ENCODE measurements at places on chromosomes 5 and 9. TPM values are rescaled to one million over a fixed set of nuclear protein-coding genes. Genes with fewer than 3 reads are reported as not detected.

DNA sequence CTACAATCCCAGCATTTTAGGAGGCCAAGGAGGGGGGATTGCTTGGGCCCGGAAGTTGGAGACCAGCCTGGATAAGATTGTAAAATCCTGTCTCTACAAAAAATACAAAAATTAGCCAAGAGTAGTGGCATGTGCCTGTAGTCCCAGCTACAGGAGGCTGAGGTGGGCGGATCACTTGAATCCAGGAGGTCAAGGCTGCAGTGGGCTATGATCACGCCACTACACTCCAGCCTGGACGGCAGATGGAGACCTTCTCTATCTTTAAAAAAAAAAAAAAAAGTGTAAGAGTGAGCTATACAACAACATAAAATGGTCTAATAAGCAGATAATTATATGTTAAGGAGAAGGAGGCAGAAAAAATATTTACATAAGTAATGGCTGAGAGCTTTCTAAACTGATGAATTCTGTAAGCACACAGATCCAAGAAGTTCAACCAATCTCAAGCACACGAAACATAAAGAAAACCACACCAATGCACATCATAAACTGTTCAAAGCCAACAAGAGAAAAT, 23.0 kb downstream of the CDC14B start:
- no peaks in the 10 kb centered on the region for H3K4me1 ChIP-seq
- H3K36me3 ChIP-seq: no peaks in the 10 kb centered on the region
- H3K4me3 ChIP-seq: no peak overlapping the region
- DNase-seq: no peak

- no peak for DNase-seq
- H3K36me3 ChIP-seq: no peaks in the 10 kb centered on the region
- H3K27me3 ChIP-seq: peaks cover 7% of the 10 kb centered on the region
Observed at GRCh38 chr9:137985637-137986071, 108.1 kb downstream of the CACNA1B start.

DNA sequence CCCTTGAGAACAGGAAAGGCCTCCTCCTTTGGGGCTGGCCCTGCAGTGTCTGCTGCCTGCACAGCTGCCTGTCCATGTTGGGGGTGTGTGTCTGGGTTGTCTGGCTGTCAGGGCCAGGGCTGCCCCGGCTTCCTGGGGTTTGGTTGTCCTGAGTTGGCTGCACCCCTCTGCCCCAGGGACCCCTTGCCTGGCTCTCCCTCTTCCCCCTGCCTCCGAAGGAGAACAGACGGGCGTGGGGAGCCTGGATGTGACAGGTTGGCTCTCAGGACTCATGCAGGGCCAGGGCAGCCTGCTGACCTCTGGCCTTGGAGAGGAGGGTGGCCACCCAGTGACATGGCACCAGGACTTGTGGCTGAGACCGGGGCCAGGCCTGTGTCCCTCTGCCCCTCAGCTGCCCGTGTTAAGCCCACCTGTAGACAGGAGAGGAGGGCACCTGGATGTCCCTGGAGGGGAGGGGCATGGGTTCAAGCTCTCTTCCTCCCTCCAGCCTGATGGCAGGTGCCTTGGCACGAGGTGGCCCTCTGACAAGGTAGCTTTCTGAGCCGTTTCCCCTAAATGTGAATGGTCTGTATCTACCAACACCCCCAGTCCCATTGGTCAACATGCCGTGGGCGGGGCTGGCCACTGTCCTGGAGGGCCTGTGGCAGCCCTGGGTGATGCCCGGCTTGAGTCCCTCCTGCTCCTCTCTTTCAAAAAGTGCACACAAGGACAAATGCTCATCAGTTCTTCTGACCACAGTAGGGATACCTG, 34.9 kb downstream of the WNK2 start:
- H3K4me1 ChIP-seq: no peaks in the 10 kb centered on the region
- H3K27me3 ChIP-seq: no peaks in the 10 kb centered on the region
- H3K4me3 ChIP-seq: no peak overlapping the region
- no peaks in the 10 kb centered on the region for H3K36me3 ChIP-seq
- no peak overlapping the region for H3K27ac ChIP-seq
- no peak for DNase-seq

DNA sequence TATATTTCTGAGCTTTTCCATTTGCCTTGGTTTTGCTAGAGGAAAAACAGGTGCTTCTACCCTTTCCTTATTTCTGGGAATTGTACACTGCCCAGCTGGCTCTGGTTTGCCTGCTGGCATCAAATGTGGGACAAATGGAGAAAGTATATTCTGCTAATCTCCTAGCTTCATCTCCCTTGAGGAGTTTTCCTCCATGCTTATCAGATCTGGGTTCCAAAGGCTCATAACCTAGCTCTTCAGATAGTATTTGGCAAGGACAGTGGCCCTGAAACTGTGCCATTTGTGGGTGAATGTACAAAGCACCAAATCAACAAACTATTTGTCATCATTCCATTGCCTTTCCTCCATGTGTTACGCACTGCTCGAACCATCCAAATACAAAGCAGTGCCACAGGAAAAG, 16.2 kb downstream of the PRLR start:
- DNase-seq: no peak
- H3K4me3 ChIP-seq: no peak overlapping the region
- no peak overlapping the region for H3K27ac ChIP-seq
- H3K36me3 ChIP-seq: no peaks in the 10 kb centered on the region

GRCh38 chr5:8865686-8866374, 680.0 kb downstream of the SEMA5A start:
- H3K36me3 ChIP-seq: no peaks in the 10 kb centered on the region
- no peaks in the 10 kb centered on the region for H3K4me1 ChIP-seq
- no peaks in the 10 kb centered on the region for H3K27me3 ChIP-seq
- H3K27ac ChIP-seq: no peak overlapping the region

GRCh38 chr5:111606194-111606593, 93.9 kb upstream of the STARD4 start:
- DNase-seq: no peak
- H3K36me3 ChIP-seq: no peaks in the 10 kb centered on the region
- no peak overlapping the region for H3K27ac ChIP-seq
- no peak overlapping the region for H3K4me3 ChIP-seq

DNA sequence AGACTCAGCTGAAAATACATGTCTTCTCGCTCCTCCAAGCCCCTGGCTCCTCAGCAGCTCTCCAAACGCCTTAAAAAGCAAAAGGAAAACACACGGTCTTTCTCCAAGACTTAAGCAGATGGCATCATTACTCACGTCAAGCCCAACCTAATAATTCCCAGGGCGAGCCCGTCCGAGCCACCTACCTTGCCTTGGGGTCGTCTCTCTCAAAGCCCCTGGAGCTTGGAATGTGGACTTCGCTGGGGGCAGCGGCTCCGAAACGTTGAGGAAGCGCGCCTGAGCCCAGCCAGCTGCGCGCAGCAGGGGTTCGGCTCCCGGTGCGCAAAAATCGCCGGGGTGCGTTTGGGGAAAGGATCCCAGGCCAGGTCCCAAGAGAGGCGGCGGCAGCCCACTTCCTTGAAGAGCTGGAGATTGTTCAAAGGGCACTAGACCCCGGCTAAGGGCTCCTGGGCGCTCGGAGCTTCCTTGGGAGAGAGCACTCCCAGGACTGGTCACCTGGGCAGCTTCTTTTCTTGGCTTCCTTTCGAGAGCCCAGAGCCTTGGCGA, 395 bp downstream of the DRD1 start:
- H3K27ac ChIP-seq: no peak overlapping the region
- no peak for DNase-seq
- H3K27me3 ChIP-seq: peaks cover 39% of the 10 kb centered on the region

- H3K27me3 ChIP-seq: peaks cover 2% of the 10 kb centered on the region
- no peaks in the 10 kb centered on the region for H3K36me3 ChIP-seq
- H3K4me3 ChIP-seq: no peak overlapping the region
Observed at GRCh38 chr5:156119692-156120091, 207.3 kb upstream of the SGCD start.

GRCh38 chr9:125906144-125906543, 159.0 kb downstream of the PBX3 start:
- no peak overlapping the region for H3K4me3 ChIP-seq
- DNase-seq: no peak
- H3K36me3 ChIP-seq: no peaks in the 10 kb centered on the region
- H3K4me1 ChIP-seq: no peaks in the 10 kb centered on the region
- H3K27me3 ChIP-seq: no peaks in the 10 kb centered on the region
- H3K27ac ChIP-seq: no peak overlapping the region

DNA sequence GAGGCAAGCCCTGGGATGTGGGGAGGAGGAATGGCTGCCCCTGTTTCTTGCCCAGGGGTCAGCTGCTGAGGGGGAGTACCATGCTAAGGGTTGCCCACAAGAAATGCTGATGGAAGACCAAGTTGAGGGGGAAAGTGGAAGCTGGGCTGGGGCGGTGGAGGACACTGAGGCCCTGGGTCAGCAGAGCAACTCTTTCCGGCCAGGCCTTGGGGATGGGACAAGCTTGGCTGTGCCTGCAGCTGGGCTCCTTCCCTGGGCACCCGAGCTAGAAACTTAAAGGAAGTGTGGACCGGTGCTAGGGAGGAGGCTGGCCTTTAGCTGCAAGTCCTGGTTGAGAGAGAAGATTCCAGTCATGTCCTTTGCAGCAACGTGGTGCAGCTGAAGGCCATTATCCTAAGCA, 22.7 kb downstream of the CSF1R start:
- H3K4me1 ChIP-seq: no peaks in the 10 kb centered on the region
- H3K36me3 ChIP-seq: no peaks in the 10 kb centered on the region
- no peak overlapping the region for H3K27ac ChIP-seq
- no peak overlapping the region for H3K4me3 ChIP-seq

- no peak overlapping the region for H3K27ac ChIP-seq
- no peak overlapping the region for H3K4me3 ChIP-seq
- DNase-seq: no peak
- H3K4me1 ChIP-seq: no peaks in the 10 kb centered on the region
Observed at GRCh38 chr9:105318729-105319191, 74.3 kb downstream of the SLC44A1 start.

DNA sequence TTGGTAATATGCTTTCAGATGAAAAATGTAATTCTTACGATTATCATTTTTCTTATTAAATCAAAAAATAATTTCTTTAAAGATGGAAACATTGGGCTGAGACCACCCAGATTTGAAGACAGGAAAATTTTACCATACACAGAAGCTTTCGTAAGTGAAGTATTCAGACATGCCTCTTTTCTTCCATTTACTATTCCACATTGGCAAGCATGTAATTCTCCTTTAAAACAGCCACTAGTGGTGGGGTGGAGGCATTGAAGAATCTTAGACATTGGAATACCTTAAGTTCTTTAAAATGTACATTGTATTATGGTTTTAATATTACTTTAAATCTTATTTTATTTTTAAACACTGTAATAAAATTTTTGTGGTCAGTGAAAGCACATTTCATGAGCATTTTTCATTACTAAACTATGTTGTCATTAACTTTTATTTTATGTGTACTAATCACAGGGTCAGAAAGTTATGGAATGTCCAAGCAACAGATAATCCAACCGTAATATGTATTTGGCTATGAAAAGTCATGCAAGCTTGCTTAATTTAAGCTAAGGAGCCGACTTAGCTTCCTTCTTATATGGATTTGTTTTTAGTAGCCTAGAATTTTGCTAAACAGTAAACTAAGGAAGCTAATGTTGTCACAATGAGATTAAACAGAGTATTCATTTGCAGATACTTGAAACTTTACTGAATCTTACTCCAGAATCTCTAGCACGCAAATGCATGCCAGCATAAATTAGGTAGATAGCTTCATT, 97.4 kb upstream of the ALDH1A1 start:
- no peak overlapping the region for H3K27ac ChIP-seq
- H3K36me3 ChIP-seq: no peaks in the 10 kb centered on the region
- H3K4me3 ChIP-seq: no peak overlapping the region
- H3K4me1 ChIP-seq: no peaks in the 10 kb centered on the region
- no peak for DNase-seq
- peaks cover 5% of the 10 kb centered on the region for H3K27me3 ChIP-seq

GRCh38 chr9:91415290-91415689, 8.3 kb downstream of the NFIL3 start:
- no peaks in the 10 kb centered on the region for H3K4me1 ChIP-seq
- H3K36me3 ChIP-seq: no peaks in the 10 kb centered on the region
- DNase-seq: no peak
- no peak overlapping the region for H3K4me3 ChIP-seq

DNA sequence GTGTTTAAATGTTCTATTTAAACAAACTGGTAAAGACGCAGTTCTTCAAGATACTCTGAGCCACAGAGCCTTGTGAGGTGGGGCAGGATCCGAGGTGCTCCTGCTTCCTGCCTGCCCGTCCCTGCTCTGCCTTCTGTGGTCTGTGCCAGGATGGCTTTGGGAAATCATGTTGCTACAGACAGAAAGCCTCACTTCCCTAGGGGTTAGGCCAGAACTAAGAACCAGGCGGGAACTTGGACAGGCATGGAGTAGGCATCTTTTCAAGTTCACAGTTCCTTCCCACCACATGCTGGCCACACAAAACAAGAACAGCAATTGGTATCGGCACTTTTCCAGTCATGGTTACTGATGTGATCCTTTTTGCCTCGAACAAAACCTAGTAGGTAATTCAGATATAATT, 67.7 kb upstream of the SPOCK1 start:
- no peak for DNase-seq
- H3K36me3 ChIP-seq: no peaks in the 10 kb centered on the region
- H3K4me3 ChIP-seq: no peak overlapping the region
- peaks cover 3% of the 10 kb centered on the region for H3K27me3 ChIP-seq
- H3K27ac ChIP-seq: no peak overlapping the region

GRCh38 chr5:93053825-93054224, 527.2 kb downstream of the NR2F1-AS1 start:
- no peak overlapping the region for H3K4me3 ChIP-seq
- H3K4me1 ChIP-seq: no peaks in the 10 kb centered on the region
- H3K27me3 ChIP-seq: no peaks in the 10 kb centered on the region
- DNase-seq: no peak
- H3K27ac ChIP-seq: no peak overlapping the region

DNA sequence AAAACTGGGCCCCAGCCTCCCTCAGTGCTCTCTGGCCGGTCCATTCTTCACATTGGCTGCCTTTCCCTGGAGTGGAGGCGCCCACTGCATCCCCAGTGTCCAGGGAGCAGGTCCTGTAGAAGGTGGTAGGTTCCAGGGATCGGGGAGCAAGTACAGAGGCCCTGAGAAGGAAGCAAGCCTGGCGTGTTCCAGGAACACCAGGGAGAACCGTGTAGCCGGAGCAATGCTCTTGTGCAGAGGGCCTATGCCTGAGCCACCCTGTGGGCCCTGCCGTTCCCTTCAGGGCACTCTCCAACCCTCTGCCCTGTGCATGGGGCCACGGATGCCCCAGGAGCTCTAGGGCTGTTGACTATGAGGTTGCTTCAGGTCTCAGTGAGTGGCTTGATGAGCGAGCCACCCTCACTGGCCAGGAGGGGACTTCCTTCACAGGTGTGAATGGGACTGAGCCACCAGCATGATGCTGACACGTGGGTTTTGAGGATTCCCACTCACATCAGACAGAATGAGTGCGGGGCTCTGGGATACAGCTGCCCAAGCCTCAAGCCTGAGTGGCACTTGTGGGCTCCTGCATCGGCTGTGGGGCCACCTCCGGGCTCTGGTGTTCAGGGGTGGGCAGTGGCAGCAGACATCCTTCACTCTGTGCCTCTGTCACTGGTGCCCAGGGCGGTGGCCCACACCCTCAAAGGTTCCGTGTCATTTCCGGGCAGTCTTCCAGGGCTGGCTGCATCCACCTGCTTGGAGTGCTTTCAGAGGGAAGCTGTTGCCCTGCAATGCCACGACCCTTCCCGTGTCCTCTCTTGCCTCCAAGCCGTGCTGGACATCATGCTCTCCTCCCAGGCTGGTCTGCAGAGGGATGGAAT, 54.4 kb downstream of the ADAMTS2 start:
- H3K4me3 ChIP-seq: no peak overlapping the region
- no peaks in the 10 kb centered on the region for H3K27me3 ChIP-seq
- no peak overlapping the region for H3K27ac ChIP-seq
- H3K36me3 ChIP-seq: no peaks in the 10 kb centered on the region
- no peaks in the 10 kb centered on the region for H3K4me1 ChIP-seq

The DMRT1 gene
- polyA plus RNA-seq: not detected

The OGN gene
- polyA plus RNA-seq: 0.50 TPM

The FOXD4 gene
- polyA plus RNA-seq: not detected

The IFNA14 gene
- polyA plus RNA-seq: not detected

The FOXD1 gene
- polyA plus RNA-seq: not detected

The TAF11L5 gene
- not detected for polyA plus RNA-seq

The OTULINL gene
- polyA plus RNA-seq: 69.4 TPM

Measured in CD4-positive, CD25-positive, alpha-beta regulatory T cell (primary cell).